ENCODE measurements at places on chromosomes 2 and 18.

GRCh38 chr2:223042284-223042683, 9.7 kb upstream of the KCNE4 start:
- DNase-seq, result no peak

GRCh38 chr2:70035344-70035844, 51.9 kb upstream of the PCBP1 start:
- DNase-seq, result no peak

GRCh38 chr2:58039170-58039611, 7.4 kb upstream of the VRK2 start:
- DNase-seq, result no peak

GRCh38 chr2:75592030-75592429, 31.3 kb upstream of the EVA1A start:
- DNase-seq, result no peak

GRCh38 chr2:64857581-64858471, 131.4 kb upstream of the SLC1A4 start:
- DNase-seq, result no peak

DNA sequence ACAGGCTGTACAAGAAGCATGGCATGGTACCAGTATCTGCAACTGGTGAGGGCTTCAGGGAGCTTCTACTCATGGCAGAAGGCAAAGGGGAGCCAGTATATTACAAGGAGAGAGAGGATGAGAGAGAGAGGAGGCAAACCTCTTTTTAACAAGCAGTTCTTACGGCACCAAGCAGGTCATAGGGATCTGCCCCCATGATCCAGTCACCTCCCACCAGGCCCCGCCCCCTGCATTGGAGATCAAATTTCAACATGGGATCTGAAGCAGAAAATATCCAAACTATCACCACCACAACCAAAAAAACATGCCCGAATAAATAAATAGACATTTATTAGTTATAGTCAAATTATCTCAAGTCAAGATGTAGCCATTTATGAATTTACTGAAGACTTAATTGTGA, 14.5 kb upstream of the SLC35F5 start:
- no peak for DNase-seq

DNA sequence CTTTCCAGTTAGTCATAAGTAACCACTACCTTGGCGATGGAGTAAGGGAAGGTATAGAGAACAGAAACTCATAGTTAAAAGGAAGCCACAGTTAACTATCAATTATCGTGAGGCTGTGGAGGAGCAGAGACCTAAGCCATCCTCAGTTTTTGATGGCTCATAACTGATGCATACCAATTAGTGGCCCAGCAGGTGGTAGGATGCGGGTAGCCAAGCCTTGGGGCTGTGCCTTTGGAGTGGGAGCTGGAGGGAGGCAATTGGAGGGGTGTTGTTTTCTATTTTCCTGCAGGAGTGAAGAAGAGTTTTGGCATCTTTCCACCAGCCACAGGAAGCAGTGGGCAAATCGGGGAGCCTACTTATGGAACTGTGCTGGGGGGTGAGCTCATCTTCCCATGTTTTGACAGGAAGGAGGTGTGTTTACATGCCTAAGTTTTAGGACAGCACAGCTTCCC, 194.8 kb downstream of the TPGS2 start:
- no peak for DNase-seq

DNA sequence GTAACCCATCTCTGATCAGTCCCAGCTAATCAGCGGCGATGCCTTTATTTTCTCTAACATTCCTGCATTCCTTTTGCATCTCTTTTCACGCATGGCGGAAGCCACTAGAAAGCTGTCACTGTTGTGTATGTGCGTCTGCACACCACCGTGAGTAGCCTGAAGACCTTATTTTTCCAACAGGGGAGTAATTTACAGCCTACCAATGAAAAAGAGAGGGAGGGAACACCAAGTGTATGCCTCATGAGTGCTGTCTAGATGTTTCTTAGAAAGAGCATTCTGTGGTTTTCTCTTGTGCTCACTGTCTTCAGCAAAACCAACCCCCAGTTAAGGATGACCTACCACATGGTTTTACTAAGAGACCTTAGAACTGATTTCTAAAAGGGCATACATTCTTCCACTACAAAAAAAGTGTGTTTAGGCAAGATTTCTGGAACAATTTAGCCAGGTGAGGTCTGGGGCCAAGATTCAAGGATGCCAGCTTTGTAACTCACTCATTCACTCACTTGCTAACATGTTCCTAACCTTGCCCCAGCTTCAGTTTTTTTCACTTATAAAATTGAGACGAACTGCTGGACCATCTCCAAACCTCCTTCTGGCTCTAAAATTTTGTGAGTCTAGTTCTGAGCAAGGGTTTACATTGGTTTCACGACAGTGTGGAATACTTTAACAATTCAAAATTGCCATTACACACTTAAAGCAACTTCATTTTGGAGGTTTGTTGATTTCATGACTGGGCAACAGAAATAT, 51.4 kb downstream of the BCL2 start:
- DNase-seq, result no peak

DNA sequence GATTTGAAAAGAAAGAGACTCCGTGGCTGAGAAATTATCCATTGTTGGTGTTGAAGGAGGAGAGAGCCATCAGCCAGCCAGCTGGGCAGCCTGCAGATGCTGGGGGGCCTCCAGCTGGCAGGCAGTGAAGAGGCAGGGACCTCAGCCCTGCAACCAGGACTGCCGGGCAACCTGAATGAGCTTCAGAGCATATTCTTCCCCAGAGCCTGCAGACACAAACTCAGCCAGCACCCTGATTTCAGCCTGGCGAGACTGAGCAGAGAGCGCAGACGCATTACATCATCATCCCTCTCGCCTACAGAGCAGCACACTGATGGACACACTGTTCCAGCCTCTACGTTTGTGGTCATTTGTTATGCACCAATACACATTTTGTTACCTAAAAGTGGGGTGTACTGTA, 150.7 kb upstream of the RAB6C start:
- no peak for DNase-seq

DNA sequence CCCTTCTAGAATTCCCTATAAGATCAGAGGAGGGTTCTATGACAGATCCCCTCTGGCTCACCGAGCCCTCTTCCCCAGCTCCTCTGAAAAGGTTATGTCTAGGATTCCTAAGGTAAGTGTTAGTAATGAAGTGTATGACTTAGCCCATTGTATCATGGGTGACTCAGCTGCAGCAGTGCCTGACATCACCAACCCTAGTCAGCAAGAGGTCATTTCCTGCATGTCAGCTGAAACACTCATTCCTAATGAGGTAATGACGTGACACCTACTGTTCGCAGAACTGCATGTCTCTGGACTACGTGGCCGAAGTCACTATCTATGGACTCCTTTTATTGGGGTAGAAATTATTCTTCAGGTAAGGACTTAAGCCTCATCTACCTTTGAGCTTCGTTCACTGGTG, 196.1 kb upstream of the MYT1L start:
- DNase-seq, result no peak

- peak; percentile 38 for DNase-seq
Observed at GRCh38 chr2:11784747-11785610, 38.5 kb downstream of the LPIN1 start.

DNA sequence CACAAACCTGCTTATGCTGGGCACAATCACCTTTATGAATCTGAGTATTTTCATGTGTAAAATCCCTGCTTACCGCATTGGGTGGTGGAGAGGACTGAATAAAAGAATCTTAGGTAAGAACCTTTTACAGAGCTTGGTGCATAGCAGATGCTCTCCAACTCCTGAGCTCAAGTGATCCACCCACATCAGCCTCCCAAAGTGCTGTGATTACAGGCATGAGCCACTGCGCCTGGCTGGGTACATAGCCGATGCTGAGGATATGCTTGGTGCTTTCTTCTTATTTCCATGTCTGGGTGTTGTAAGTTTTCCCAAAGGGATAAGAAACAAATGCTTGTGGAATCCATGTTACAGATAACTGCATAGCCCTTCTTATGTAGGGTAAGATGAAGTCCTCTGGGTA, 244.3 kb upstream of the PXDN start:
- DNase-seq, result no peak

DNA sequence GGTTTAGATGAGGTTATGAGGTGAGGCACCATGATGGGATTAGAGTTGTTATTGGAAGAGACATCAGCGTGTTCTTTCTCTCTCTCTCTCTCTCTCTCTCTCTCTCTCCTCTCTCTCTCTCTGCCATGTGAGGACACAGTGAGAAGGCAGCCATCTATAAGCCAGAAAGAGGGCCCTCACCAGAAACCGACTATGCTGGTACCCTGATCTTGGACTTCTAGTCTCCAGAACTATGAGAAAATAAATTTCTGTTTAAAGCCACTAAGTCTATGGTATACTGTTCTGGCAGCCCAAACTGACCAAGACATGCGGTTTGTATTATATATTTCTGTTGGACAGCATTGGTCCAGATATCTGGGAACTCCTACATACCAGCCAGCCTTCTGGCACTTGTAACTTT, 3.5 kb upstream of the LIPG start:
- DNase-seq, result no peak

DNA sequence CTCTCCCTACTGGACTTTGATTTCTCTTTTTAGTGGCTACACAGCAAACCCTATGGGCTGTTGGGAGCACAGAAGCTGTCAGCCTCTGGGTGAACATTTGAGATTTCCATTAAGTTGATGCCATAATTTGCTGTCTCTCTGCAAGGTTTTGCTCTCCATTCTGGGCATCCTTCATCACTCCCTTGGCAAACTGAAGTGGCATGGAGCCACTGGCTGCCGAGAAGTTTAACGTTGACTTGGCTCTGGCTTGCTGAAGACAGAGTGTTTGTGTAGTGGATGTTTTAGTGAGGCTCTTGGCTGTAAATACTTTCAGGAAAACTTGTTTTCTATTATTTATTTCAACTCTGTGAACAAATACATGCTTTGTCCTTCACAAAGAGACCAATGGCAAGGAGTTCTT, 91.5 kb downstream of the ALK start:
- no peak for DNase-seq

DNA sequence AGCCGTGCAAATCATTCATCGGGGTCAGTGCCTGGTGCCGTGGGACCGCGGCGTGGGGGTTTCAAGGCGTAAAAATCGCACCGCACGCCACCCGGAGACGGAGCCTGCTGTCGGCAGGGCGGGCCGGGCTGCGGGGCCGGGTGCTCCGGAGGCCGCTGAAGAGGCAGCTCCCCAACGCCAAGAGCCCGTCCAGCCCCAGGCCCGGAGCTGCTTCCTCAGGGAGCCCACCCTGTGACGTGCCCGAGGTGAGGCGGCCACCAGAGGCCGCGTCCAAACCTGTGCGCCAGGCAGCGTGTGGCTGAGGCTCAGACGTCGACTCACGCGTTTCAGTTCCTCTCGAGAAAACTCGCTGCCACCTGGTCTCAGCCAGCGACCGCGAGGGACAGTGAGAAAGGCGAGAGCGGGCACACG, 98.1 kb downstream of the NFATC1 start:
- DNase-seq, result no peak

- no peak for DNase-seq
Observed at GRCh38 chr2:179349670-179350303, 85.2 kb upstream of the SESTD1 start.

DNA sequence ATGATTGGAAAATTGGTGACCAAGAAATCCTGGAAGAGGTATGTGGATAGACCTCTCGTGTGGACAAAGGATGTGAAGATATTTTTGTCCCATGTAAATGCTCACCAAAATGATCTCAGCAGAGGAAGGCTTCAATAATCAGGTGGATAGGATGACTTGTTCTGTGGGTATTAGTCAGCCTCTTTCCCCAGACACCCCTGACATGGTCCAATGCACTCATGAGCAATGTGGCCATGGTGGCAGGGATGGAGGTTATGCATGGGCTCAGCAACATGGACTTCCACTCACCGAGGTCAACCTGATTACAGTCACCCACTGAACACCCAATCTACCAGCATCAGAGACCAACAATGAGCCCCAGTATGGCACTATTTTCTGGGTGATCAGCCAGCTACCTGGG, 20.2 kb downstream of the CHRNA1 start:
- no peak for DNase-seq

GRCh38 chr18:8552151-8552550, 57.1 kb upstream of the RAB12 start:
- DNase-seq, result no peak

DNA sequence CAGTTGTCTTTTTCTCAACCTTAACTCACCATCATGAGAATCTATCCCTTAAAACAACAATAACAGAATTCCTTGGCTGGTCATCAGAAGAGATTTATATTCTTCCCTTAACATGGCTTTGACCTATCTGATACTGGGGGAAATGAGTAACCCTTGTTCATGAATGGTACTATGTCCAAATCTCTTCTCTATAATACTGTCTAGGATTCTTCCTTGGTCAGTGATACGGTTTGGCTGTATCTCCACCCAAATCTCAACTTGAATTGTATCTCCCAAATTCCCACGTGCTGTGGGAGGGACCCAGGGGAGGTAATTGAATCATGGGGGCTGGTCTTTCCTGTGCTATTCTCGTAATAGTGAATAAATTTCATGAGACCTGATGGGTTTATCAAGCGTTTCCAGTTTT, 282.0 kb upstream of the SIX2 start:
- DNase-seq, result no peak

GRCh38 chr2:1995081-1995480, 250.8 kb upstream of the PXDN start:
- DNase-seq, result no peak

DNA sequence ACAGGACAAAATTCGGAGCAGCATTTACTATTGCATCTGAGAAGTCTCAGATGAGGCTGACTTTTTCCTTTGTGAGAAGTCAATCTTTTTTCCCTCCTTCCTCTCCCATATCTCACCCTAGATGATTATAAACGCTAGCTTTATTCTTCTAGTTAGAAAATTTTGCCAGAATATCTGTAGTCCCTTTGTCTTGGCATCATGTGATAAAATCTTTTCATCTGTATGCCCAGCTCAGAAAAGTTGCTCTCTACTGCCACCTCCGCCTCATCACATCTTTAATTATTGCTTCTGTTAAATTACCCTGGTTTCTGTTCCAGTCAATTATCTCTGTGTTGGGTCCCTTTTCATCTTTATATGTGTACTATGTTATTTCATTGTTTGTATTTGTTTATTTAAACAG, 210.8 kb upstream of the SLC35G4 start:
- no peak for DNase-seq

DNA sequence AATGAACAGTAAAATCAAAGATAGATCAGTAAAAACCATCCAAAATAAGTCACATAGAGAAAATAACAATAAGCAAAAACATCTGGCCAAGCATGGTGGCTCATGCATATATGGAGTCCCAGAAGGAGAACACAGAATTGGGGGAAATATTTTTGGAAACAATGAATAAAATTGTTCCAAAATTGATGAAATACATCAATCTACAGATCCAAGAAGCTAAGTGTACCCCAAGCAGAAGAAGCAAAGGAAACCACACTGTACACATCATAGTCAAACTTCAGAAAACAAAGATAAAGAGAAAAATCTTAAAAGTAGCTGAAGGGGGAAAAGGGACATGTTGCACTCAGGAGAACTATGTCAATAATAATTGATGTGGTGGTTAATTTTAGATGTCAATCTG, 80.4 kb upstream of the RMP24 start:
- DNase-seq, result no peak

Data from CD4-positive, alpha-beta T cell treated with Interleukin-17A for 1 hour (primary cell).